Airway epithelial cell (primary cell): ENCODE measurements at places on chromosomes 7 and 10. TPM values are rescaled to one million over a fixed set of nuclear protein-coding genes. Genes with fewer than 3 reads are reported as not detected.

The SDK1 gene
- 0.21 and 0.23 TPM in 2 replicates for total RNA-seq

The C10orf53 gene
- total RNA-seq: not detected in 2 replicates

The FBH1 gene
- total RNA-seq: 54.0 and 62.8 TPM in 2 replicates

The PRKCQ gene
- 2.5 TPM in 2 replicates for total RNA-seq

The NANOS1 gene
- total RNA-seq: 0.99 and 4.0 TPM in 2 replicates

The GBX1 gene
- total RNA-seq: not detected in 2 replicates

The SPDYE9 gene
- not detected in 2 replicates for total RNA-seq

The GPR158 gene
- not detected in 2 replicates for total RNA-seq

The OR2A42 gene
- not detected in 2 replicates for total RNA-seq

The FKBP9 gene
- 136 and 152 TPM in 2 replicates for total RNA-seq

The SOSTDC1 gene
- 1.1 and 2.1 TPM in 2 replicates for total RNA-seq

The ODAD2 gene
- not detected in 2 replicates for total RNA-seq

The CEP55 gene
- total RNA-seq: 32.1 and 36.9 TPM in 2 replicates

The GPR37 gene
- 1.3 and 1.6 TPM in 2 replicates for total RNA-seq

The NPY4R gene
- total RNA-seq: 0.07 TPM in 1 of 2 replicates, not detected in the other

The FAM20C gene
- total RNA-seq: 14.4 and 16.2 TPM in 2 replicates

The TRIL gene
- 0.14 and 0.37 TPM in 2 replicates for total RNA-seq

The BNIP3 gene
- total RNA-seq: 254 and 348 TPM in 2 replicates

The OPN1SW gene
- total RNA-seq: not detected in 2 replicates

The LRMDA gene
- total RNA-seq: 1.3 TPM in 2 replicates

The RHOBTB1 gene
- total RNA-seq: 4.8 and 13.8 TPM in 2 replicates

The TMEM176A gene
- not detected in 2 replicates for total RNA-seq

The ATP5MK gene
- total RNA-seq: 356 and 617 TPM in 2 replicates

The ELN gene
- 0.21 TPM in 1 of 2 replicates, not detected in the other for total RNA-seq

The OPALIN gene
- not detected in 2 replicates for total RNA-seq

The PHYHIPL gene
- 0.07 TPM in 1 of 2 replicates, not detected in the other for total RNA-seq

The ZCCHC24 gene
- total RNA-seq: 2.3 and 2.5 TPM in 2 replicates

The CPVL gene
- total RNA-seq: 2.5 TPM in 1 of 2 replicates, not detected in the other

The BTBD16 gene
- 0.14 and 0.42 TPM in 2 replicates for total RNA-seq

The ALOX5 gene
- total RNA-seq: 0.09 and 0.42 TPM in 2 replicates

The RTKN2 gene
- 0.74 and 0.85 TPM in 2 replicates for total RNA-seq

The RNF32 gene
- total RNA-seq: 1.3 and 2.3 TPM in 2 replicates

The PRSS1 gene
- total RNA-seq: not detected in 2 replicates

The UBE2H gene
- total RNA-seq: 67.4 and 103 TPM in 2 replicates

The ABCB1 gene
- total RNA-seq: not detected in 2 replicates

The C10orf105 gene
- 0.14 TPM in 1 of 2 replicates, not detected in the other for total RNA-seq

The HOXA11 gene
- not detected in 2 replicates for total RNA-seq

The CYP17A1 gene
- not detected in 2 replicates for total RNA-seq
